Activated CD8-positive, alpha-beta memory T cell treated with anti-CD3 and anti-CD28 coated beads, Interleukin-2, amount 50 U/mL, for 48 hours (primary cell): ENCODE measurements at places on chromosomes 2 and 18.

- no peak for DNase-seq
Observed at GRCh38 chr18:50937183-50937582, 30.7 kb upstream of the ELAC1 start.

GRCh38 chr2:60554646-60555065, 1.2 kb upstream of the BCL11A start:
- DNase-seq, result no peak

- no peak for DNase-seq
Observed at GRCh38 chr2:85873679-85874078, 15.1 kb downstream of the ST3GAL5 start.

- DNase-seq, result no peak
Observed at GRCh38 chr2:104769096-104769495, 84.8 kb upstream of the POU3F3 start.

GRCh38 chr2:70978341-70979179, at the start of gene ANKRD53:
Gene ANKRD53, plus strand, starts transcription at chr2:70978630. Its CDS starts 16 bp downstream, at chr2:70978646.
- peak; percentile 59 for DNase-seq

DNA sequence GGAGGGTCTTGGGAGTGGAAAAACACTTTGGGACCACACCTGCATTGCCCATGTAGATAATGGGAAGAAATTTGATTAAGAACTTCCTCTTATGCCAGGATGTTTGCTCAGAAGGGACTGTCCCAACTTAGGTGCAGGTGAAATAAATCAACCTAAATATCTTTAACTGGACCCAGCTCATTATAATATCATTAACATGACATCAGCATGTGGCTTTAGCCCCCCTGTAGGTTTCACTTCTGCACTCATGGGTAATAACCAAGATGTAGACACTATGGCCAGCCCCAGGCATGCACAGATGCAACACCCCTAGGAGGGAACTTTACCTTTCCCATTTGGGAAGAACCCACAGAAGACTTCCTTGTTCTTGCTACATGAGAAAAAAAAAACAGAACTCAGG, 227.4 kb upstream of the ZNF804A start:
- DNase-seq, result no peak

DNA sequence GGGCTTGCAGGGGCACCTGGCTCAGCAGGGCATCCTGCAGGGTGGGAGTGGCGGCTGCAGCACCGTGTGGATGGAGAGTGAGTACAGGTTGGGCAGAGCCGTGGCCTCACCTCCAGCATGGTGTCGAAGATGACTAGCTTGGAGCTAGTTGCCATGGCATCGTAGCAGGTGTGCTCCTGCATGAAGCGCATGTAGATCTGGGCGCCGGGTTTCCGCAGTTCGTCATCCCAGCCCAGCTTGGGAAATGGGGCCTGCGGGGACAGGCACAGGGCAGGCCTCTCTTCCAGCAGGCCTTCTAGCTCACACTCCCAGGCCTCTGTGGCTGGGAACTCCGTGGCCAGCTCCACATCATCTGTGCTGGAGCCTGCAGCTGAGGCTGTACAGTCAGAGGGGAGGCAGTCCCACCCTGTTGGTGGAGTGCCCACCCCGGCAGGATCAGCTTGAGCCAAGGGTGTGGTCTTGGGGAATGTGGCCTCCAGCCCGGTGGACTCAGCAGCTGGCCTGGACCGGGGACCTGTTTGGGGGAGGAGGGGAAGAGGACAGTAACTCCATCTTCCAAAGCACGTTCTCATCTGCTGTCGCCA, 1.6 kb downstream of the PRKAG3 start:
- DNase-seq, result no peak

GRCh38 chr2:54555318-54555837, 99.3 kb downstream of the SPTBN1 start:
- no peak for DNase-seq

GRCh38 chr2:241417626-241418025, 61.5 kb downstream of the FARP2 start:
- DNase-seq, result no peak

DNA sequence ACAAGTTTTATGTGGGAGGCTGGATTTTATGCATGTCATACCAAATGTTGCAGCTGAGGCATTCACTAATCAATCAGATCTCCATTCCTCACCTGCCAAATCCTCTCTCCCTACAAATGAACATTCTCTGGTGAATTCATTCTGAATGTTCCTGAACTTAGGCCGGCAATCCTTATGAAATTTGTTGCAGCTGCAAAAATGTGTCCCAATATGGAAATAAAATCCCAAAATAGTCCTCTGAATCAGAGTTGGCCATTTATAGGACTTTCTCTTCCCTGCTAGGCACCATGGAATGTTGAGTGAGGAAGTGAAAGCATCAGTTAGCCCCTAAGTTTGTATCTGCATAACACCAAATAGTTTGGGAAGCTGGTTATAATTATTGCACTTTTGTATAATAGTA, 25.6 kb downstream of the GCA start:
- no peak for DNase-seq

DNA sequence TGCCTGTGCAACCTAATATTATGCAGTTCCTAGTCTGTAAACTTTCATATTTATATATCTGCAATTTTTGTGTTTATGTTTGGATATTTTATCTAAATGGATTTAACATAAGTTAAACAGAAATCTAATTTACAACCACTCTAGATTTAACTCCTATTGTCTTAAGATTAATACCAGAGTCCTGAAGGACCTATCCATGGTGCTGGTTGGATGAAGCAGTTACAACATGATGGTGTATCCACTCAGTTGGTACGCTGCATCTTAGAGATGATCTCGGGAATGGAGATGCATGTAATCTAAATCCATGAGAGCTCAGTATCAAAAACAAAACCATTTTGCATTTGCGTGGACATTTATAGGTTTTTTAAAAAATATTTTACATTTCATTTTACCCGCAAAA, 745.9 kb upstream of the SLC8A1 start:
- DNase-seq, result no peak

GRCh38 chr2:128793404-128793803, 474.7 kb upstream of the HS6ST1 start:
- peak; percentile 13 for DNase-seq

- no peak for DNase-seq
Observed at GRCh38 chr2:35538796-35539195, 816.8 kb upstream of the CRIM1 start.

- no peak for DNase-seq
Observed at GRCh38 chr18:22224339-22224738, 55.0 kb downstream of the GATA6 start.
